ENCODE measurements at places on chromosomes 3 and 15.

DNA sequence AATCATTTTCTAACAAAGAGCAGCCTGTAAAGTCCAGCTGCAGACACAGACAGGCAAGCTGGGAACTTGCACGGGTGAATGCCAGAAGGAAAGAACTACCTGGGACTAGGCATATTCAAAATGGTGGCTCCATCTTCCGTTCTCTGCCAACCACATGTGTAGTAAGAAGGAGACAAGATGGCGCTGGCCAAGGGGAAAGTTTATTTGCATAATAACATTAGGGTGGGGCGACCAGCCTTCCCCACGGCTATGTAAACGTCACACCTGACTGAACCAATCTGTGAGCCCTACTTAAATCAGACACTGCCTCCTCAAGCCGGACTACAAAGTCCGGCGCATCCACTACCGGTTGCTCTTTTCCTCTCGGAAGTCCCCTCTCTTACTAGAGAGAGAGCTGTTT, 130.8 kb downstream of the SNRK start:
- no peak for DNase-seq

DNA sequence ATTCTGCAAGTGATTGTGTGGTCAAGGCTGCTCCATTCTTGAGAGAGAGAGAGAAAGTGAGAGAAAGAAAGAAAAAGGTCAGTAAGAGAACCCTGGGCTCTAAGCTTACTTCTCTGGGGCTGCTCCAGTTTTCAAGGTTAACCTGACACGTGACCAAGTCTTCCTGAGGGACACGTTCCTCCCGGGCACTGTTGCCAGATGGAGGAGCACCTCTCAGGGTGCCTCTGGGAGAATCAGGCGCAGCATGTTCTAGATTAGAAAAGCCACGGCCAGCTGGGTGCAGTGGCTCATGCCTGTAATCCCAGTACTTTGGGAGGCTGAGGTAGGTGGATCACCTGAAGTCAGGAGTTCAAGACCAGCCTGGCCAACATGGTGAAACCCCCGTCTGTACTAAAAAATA, 60.8 kb downstream of the ITGA11 start:
- DNase-seq = no peak

DNA sequence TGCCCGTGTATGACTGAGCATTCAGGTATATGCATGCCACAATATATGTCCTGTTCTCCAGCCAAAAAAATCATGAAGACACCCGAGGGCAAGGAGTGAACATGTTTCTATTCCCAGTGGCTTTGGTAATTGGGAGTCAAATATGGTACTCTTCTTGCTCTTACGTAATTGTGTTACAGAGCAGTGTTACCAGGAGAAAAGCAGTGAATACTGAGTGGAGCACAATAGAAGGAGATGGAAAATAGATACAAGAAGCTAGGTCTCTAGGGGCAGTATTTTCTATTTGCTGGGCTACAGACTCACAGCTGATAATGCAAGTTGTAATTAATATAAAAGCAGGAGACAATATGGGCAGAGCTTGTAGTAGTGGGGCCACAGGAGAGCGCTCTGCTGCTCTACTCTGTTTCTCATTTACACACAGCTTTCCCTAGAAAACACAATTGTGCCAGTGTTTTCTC, 13.2 kb downstream of the MEIS2 start:
- DNase-seq = no peak

DNA sequence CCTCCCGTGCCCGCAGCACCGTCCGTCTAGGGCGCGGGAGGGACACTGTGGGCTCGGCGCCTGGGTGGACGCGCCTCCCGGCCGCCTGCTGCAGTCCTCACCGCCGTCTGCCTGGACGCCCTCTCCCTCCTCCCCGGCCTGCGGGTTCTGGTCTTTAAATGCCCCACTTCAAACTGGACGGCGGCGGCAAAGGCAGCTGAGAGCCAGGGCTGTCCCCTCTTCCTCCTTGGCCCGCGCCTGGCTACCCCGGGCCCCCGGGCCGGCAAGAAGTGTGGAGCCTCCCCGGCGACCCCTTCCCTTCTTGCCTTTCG, 426 bp downstream of the CBLB start:
- peak; percentile 92 for DNase-seq

DNA sequence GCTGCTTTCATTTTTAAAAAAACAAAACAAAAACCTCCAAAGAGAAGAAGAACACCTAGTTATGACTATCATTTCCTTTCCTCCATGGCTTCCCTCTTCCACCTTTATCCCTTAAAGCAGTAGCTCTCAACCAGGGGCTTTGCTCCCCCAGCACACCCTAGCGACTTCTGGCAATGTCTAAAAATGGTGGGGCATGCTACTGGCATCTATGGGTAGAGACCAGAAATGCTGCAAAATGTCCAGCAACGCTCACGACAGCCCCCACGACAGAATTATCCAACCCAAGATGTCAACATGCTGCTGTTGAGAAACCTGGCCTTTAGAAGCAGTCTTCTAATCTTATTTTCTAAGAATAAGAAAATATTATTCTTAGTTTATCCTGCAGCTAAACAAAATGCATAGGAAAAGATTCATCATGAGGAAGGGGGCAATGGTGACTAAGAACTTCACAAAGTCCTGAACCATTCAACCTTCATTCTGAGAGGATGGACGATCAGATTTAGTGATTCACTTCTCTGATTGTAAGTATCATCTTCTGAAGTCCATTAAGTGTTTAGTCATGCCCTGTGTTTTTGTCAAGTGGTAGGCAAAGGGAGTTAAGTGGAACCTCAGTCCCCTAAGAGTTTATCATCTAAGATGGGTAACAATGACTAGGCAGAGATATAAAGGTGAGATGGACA, 81.7 kb downstream of the CCNL1 start:
- no peak for DNase-seq

GRCh38 chr3:114083112-114083511, 26.6 kb downstream of the QTRT2 start:
- DNase-seq = no peak

DNA sequence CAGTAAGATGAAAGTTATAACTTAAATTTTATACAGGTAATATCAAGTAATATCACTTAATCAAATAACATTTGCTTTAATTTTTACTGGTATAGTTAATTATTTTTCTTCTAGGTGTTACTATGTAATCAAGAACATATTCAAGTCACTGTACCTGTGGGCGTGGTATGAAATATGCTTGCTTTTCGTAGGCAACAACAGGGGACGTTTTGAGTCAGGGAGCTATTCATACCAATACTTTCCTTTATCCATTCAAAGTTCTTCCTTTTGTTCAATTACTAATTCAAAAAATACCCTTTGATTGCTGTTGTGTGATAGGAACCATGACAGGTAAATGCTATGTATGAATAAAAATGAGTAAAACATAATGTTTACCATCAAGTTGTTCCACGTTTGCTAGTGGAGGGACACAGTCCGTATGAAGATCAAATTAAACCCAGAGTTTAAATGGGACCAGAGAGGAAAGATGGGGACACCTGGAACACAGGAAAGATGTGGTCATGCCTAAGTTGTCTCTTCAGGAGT, 654.0 kb upstream of the KCNMB2 start:
- no peak for DNase-seq

- DNase-seq = no peak
These were observed 119.7 kb downstream of the WNT5A start for GRCh38 chr3:55367384-55367783.

- no peak for DNase-seq
These were observed 941 bp upstream of the SLC26A6 start for GRCh38 chr3:48636149-48636655.

- DNase-seq = no peak
These were observed 556.9 kb downstream of the IGSF11 start for GRCh38 chr3:118477768-118478167.

DNA sequence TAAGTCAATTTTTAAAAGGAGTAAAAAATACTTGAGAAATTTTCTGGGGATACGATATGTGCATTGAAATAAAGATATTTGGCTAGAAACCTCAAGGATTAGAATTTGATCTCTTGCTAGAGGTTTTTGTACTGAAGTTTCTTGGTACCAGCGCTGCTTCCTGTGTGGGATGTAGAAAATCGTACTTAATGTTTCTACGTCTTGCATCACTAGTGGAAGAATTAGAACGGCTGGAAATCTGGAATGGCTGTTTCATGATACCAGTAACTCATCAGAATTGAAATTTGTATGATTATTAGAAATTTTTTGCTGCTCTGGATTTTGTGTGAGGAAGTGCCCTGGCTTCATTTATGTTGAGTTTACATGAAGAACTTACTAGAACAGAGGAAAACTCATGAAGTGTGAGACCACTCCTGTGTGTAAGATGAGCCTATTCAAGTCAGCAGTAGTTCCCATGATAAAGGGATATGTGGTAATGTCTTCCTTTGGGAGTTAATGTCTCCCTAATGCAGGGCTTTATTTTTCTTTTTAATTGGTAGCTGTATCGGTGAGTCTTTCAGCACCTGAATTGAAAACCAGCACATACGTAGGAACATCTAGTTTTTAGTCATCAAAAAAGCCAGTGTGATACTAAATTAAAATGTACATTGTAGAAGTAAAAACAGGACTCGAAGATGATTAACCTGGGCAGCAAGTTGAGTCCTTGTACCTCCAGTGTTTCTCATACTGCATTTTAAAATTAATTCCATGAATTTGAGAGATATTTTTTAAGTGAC, 3.2 kb downstream of the KBTBD8 start:
- no peak for DNase-seq

DNA sequence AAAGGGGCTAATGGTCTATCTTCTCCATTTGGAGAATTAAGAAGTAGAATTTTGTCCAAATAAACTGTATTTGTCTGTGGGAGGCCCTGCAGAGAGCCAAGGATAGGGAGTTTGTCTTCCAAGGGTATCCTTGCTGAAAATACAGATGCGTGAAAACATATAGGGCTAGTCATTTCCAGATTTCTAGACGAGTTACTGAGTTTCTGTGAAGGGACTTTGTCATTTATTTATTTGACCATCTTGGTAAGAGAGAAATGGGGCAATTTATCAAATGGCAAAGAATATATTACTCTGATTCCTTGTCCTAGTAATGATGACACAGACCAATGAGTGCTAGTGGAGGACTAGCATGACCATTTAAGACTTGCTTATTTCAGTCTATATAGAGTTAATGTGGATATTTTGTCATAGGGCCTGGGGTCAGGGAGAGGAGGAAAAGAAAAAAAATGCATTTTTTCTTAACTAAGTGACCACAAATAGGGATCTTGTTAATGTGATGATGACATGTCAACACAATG, 376.6 kb upstream of the ONECUT1 start:
- DNase-seq = no peak

DNA sequence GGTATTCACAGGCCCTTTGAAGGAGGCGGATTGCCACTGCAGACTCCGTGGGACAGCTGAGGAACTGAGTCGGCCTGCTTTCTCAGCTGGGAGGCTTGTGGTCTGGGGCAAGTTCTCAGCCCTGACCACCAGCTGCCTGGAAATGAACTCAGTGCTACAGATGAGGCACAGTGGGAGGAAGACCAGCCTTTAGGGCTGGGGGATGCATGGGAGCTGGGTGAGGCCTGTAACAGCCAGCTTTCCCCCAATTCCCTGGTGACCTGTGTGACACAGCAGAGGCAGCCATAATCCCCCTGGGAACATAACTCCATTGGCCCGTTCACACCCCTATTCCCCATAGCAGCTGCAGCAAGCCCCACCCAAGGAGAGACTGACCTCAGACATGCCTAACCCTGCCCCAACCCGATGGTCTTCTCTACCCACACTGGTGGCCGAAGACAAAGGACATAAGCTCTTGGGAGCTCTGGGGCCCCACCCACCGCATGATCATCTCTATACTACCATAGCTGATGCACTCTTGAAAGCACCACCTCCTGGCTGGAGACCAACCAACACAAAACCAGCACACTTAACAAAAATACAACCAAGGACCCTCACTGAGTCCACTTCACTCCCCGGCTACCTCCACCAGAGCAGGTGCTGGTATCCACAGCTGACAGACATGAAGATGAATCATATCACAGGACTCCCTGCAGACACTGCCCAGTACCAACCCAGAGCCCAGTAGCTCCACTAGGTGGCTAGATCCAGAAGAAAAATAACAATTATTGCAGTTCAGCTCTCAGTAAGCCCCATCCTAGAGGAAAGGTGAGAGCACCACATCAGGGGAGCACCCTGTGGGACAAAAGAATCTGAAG, 24.9 kb downstream of the ZMAT3 start:
- DNase-seq = no peak

GRCh38 chr3:158709666-158710083, 22.6 kb downstream of the RARRES1 start:
- no peak for DNase-seq

GRCh38 chr3:41598402-41599126, 363.3 kb downstream of the ULK4 start:
- DNase-seq = no peak

- DNase-seq = no peak
These were observed 11.5 kb upstream of the TMF1 start for GRCh38 chr3:69063636-69064035.

DNA sequence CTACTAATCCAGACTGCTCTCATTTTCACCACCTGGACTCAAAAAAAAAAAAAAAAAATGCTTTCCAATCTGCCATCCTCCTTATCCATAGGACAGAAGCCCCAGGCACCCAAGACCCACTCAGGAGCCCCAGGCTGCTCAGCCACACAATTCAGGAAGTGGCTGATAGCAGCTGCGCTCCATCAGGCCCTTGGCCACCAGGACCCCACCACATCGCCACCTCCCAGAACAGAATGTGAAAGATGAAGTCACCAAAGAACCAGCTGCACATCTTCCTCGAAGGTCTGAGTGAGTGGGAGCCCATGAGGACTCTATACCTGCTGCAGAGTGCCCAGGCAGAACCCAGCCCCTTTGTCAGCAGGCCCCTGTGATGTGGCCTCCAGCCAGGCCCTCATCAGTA, 19.5 kb downstream of the POC1A start:
- no peak for DNase-seq

GRCh38 chr15:67606742-67607141, 64.2 kb downstream of the MAP2K5 start:
- no peak for DNase-seq

DNA sequence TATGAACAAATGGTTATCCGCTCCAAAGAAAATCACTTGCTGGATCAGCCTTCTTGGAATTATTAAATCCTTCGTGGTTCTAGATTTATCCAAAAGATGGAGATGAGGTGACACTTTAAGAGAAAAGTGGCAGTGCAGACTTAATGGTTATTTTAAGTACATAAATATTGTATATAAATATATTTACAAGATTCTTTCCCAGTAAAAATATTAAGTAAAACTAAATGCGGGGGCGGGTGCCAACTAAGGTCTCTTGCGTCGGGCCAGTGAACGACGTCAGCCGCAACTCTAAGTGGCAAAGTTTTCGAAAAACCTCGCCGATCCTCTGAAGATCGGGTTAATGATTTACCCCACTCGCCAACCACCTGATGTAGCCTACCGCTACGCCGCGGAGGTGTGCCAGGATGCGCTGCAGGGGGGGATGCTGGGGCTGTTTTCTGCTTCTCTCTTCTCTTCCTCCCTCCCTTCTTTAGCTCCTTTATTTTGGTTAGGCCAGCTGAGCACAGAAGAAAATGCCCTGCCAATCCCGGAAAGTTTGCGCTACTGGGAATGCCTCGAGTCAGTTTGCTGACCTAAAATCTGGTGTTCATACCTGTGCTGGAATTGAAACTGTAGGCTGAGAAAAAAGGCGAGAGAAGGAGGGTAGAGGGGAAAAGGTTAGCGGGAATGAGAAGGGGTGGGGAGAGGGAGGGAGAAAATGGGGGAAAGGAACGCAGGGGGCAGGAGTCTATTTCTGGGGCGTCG, 7.6 kb upstream of the FOXB1 start:
- DNase-seq = no peak

Data from chondrocyte (in vitro differentiated cells).